ENCODE measurements at places on chromosomes 11 and 22.

DNA sequence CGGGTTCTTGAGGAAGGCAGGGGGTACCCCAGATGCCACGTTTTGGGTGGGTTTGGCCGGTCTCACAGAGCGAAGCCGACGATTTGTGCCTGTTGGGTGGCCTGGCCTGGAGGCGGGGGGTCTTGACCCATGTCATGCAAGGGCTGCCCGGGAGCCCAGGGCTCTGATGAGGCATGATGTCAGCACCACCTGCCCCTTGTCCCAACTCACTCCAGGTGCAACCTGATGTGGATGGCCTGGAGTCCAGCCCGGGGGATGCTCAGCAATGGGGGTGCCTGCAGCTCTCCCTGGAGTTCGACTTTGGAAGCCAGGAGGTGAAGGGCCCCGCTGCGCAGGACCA is 851 bp downstream of the SYT8 start:
- no peak for DNase-seq

DNA sequence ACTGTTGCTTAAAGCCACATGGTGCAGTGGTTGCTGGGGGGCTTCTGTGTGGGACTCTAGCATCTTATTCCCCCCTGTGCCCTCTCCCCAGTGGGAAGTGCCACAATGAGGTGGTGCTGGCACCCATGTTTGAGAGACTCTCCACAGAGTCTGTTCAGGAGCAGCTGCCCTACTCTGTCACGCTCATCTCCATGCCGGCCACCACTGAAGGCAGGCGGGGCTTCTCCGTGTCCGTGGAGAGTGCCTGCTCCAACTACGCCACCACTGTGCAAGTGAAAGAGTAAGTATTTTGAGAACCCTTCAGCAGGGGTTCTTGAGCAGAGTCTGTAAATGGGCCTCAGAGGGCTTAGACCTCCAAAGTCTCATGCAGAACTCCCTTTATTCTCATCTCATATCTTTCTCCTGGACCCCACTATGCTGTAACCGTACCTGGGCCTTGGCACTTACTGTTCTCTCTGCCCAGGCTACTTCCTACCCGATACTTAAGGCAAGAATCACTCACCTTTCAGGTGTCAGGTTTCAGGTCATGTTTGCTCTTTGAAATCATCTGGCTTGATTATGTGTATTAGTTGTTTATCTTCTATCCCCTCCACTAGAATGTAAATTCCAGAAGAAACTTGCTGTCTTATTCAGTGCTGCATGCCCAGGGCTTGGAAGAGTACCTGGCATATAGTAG is 32.4 kb downstream of the PIK3IP1 start:
- DNase-seq, result no peak

- no peak for DNase-seq
These were observed 720 bp upstream of the MED17 start for GRCh38 chr11:93783362-93783761.

GRCh38 chr11:122362381-122362780 is 246.4 kb upstream of the BLID start:
- no peak for DNase-seq

DNA sequence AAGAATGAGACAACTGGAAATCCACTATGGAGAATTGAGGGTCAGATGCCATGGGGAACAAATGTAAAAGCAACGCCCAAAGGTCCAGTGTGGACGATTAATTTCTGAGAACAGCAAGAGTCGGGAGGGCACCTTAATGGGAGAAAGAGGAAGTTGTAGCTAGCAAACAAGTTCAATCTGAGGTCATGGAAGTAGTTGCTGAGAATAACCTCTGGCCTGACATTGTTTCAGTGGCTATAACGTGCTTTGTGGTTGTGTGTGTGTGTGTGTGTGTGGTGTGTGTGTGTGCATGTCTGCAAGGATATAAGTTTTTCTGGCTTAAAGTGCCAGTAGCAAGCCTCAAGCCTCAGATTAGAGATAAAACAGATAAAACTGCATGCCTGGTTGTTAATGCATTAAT is 1630.1 kb upstream of the TENM4 start:
- DNase-seq, result no peak

GRCh38 chr22:36608987-36609386 is 80.0 kb upstream of the EIF3D start:
- no peak for DNase-seq

DNA sequence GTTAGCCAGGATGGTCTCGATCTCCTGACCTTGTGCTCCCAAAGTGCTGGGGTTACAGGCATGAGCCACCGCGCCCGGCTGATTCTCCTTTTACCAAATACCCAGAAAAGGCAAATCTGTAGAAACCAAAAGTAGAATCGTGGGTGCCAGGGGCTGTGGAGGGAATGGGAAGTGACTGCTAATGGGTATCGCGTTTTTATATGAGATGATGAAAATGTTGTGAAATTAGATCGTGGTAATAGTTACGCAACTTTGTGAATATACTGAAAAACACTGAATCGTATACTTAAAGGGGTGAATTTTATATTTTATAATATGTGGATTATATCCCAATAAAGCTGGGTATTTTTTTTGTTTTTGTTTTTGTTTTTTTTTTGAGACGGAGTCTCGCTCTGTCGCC is 48.2 kb upstream of the CREB3L1 start:
- no peak for DNase-seq
